NCI-H2081 (cell line): ENCODE measurements at places on chromosomes 1 and 21.

DNA sequence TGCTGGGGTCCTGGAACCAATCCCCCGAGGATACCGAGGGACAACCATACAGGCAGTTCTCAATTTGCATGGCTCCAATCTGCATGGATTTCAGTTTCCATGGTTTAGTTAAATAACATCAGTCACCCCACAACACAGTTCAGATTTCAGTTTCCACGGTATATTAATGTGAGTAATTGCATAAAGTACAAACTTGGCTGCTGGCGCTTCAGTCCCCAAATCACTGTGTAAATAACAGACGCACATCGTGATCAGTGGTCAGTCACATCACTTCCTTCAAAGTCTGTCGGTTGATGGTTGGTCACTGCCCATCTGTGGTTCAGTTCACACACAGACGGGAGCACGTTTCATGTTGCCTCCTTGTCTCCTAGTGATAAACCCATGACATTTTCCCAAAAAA is 66.4 kb upstream of the LPGAT1 start:
- peak; percentile 59 for DNase-seq

DNA sequence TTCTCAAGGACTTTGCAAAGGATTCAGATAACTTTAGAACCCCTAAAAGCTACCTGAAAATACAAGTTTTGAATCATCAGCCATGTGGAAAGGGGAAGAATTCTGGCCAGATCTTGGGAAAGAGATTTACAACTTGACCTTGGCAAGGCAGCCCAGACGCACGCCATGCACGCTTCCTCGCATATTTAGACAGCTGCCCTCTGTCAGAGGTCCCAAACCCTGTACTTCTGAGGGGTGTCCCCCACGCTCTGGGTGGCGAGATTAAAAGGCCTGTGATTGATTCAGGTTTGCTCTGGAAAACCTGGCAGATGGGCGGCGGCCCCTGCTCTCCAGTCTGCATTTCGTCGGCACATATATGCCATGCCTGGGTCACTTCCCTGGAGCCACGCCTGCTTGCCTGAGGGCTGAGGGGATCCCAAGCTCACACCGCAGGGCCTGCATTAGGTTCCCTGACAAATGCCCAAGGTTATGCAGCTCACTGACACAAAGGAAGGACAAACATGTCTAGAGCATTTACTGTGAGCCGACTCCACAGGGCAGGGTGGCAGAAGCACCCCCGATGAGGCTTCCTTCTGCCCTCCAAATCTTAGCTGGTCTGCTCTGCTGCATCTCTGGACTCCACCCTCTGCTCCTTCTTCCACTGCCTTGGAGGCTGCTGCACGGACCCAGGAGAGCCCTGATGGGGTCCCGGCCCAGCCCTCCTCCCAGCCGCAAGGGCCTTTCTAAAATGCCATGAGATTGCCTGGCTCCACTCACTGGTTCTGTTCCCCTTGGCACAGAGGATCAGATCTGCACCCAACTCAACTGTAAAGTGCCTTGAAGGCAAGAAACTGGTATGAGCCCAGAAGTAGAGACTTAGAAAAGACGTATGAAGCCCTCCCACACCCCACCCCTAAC is 103.9 kb downstream of the BCAR3 start:
- no peak for DNase-seq

DNA sequence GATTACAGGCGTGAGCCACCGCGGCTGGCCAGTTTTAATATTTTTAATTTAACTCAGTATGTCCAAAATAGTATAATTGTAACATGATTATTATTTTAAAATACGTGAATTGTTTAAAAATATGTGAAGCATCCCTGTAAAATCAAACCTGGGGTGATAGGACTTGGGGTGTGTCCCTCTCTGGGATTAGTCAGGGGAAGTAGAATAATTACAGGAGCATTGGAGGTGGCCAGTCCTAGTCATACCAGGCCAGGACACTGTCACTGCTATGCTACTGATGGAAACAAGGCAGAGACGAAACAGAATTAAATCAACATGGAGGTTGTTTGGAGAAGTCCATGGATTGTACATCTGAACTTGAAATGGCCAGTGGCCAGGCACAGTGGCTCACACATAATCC is 16.8 kb downstream of the SZRD1 start:
- no peak for DNase-seq

DNA sequence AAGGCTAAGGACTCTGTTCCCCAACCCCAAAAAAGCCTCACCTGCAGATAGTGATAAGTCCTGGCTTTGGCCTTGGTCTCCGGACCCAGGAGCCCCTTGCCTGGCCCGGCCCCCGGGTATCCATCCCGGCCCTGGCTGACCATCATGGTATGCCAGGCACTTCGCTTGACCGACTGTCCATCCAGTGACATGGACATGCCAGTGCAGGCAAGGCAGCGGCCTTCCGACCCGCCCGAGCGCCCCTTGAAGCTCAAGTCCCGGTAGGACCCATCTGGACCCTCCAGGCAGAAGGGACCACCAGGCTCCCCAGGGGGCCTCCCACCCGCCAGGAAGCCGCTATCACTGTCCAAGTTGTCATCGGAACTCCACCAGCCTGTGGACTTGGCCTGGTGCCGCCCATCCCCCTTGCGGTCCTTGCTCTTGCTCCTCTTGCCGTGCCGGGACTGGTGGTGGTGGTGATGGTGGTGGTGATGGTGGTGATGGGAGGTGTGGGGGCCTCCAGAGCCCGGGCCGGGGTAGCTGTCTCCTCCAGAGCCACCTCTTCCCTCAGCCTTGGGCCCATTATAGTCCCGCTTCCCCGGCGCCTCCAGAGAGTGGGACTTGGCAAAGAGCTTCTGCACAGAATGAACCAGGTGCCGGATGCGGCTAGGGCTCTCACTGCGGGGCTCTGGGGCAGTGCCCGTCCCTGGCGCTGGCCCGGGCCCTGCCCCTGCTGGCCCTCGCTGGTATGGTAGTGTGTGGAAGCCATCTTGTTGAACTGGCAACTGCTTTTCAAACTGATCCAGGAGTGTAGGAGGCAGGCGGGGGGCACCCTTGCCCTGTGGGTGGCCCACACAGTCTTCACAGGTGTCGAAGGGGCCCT is 25.0 kb downstream of the DLGAP3 start:
- no peak for DNase-seq

- no peak for DNase-seq
Observed at GRCh38 chr1:234559152-234559901, 50.7 kb downstream of the IRF2BP2 start.

DNA sequence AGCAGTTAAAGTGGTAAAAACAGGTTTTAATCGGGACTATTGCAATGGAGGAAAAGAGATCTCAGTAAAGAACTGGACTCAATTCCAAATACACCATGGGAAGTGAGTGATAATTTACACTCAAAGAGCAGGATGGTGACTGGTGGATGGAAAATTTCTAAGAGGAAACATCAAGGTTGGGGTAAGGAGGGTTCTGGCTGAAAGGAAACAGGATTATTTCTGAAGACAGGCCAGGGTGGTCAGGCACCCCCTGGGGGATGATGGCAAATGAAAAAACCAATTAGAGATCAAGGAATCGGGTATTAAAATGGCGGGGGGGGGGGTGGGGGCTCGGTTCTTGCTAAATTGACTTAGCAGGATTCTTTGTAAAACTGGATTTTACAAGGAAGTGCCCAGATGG is 12.3 kb upstream of the HSD11B1 start:
- no peak for DNase-seq

GRCh38 chr1:16206547-16207317 is 5.7 kb downstream of the ARHGEF19 start:
- peak; percentile 99 for DNase-seq

DNA sequence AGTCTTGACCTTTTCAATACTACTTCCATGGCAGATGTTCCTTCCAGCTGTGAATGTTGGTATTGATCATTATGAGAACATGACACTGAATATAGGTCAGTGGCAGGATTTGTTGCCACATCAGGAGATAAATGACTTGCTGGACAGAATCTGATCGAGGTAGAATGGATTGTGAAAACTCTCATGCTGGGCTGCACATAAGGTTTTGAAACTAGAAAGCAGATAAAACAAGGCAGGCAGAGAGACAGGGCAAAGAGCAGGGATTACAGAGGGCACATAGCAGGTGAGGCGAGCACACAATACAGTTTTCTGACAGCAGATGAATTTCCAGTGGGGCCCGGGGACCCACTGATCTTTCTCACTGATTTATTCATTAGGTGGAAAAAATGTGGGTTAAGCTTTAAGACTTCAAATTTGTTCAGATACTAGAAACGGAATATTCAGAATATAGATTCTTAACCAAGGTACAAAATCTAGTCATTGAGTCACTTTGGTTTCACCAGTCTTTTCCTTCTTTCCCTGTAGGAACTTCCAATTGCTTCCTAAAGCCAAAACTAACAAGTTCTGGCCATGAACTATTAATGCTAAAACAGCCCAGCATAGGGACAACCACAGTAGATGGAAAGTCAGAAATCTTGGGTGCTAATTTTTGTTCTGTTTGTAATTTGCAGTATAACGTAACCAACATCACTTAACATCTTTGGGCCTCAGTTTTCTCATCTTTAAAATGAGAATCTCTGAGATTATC is 296.0 kb upstream of the PTBP2 start:
- no peak for DNase-seq

- DNase-seq, result no peak
Observed at GRCh38 chr1:8873506-8874229, 4.8 kb downstream of the ENO1 start.

- DNase-seq, result no peak
Observed at GRCh38 chr1:150106341-150106740, 38.8 kb downstream of the VPS45 start.

DNA sequence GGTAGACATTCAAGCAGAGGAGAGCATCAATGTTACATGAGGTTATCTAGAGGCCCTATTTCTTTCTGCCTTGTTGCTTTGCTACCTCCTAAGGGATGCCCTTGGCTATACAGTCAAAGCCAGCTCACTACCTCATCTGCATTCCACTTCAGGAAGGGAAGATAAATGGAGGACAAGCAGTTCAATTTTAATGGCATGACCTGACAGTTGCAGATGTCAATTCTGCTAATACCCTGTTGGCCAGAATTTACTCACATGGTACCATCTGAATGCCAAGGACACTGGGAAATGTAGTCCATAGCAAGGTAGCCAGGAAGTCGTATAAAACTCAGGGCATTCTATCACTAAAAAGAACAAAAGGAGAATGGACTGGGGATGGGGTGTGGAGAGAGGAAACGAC is 31.5 kb downstream of the PALMD start:
- DNase-seq, result no peak

DNA sequence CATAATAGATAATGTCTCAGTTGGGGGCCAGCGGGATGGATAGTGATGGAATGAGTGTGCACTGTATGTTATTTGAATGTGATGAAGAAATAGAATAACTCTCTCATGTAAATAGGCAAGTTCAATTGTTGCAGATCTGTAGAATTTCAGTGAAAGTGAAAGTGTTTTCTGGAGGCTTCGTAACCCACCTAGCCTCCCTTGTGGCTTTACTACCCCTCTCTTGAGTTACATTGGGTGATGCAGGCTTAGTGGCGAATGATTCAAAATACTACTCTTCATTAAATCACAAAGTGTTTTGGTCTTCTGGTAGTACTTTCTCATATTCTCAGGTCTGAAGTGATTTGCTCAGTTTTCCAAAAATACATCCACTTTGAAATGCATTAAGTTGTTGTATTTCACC is 411.9 kb downstream of the ZP4 start:
- no peak for DNase-seq

DNA sequence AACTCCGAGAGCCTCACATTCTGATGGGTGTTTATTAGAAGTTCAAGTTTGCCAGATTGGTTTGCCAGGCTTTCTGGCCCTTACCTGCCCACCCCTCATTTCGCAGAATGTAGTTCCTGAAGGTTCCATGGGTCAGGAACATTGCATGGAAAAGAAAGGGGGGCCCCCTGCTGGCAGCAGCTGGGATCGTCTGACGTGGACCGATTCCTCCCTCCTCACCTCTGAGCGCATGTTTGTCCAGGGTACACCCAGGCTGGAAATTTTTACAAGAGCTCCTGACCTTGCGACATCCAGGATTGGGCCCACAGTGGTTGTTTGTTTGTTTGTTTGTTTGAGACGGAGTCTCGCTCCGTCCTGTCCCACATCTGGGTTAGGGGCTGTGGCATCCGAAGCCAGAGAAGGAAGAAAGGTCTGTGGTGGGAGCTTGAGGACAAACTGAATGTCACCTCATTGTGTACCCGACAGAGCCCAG is 126.0 kb upstream of the TMEM51 start:
- peak; percentile 10 for DNase-seq

DNA sequence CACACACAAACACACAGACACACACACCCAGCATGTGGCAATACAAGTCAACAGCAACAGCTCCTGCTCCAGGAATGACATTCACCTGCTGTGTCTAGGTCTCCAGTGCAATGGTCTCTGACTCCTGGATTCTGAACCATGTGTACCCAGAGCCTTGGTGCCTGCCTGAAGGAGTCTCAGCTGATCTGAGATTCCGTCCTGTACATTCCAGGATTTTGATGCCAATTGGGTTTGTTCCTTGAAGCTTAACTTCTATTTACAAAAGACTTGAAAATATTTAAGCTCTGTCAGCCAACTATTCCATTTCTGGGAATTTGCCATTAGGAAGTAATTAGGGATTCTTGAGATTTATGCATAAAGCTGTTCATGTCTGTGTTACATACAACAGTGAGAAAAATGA is 85.4 kb upstream of the LRRC8D start:
- DNase-seq, result no peak

- DNase-seq, result no peak
Observed at GRCh38 chr1:210415846-210416448, 87.2 kb downstream of the HHAT start.

GRCh38 chr1:89347296-89347695 is 16.6 kb upstream of the GBP6 start:
- no peak for DNase-seq

DNA sequence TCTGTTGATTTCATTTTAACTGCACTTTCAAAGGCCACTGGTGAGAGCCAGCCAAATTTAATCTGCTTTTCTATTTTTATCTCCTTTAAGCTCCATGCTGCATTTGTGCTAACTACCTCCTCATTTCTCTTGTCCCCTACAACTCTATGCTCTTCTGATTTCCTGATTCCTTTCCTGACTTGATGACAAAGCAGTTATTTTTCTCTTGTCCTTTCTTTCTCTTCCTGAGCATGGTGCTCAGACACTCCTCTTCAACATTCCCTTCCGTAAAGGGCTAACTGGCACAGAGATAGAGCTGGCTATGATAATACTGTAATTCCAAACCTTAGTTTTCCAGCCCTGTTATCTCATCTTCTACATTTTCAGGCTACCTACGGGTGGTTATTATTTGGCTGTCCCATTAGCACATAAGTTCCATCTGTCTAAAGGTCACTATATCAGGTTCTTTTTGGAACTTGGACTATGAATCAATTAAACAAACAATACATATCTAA is 6.8 kb upstream of the BCAS2 start:
- DNase-seq, result no peak
